ENCODE measurements at places on chromosomes 2 and 18.

- DNase-seq = no peak
Measured at GRCh38 chr2:53964987-53965687, 5.7 kb downstream of the PSME4 start.

DNA sequence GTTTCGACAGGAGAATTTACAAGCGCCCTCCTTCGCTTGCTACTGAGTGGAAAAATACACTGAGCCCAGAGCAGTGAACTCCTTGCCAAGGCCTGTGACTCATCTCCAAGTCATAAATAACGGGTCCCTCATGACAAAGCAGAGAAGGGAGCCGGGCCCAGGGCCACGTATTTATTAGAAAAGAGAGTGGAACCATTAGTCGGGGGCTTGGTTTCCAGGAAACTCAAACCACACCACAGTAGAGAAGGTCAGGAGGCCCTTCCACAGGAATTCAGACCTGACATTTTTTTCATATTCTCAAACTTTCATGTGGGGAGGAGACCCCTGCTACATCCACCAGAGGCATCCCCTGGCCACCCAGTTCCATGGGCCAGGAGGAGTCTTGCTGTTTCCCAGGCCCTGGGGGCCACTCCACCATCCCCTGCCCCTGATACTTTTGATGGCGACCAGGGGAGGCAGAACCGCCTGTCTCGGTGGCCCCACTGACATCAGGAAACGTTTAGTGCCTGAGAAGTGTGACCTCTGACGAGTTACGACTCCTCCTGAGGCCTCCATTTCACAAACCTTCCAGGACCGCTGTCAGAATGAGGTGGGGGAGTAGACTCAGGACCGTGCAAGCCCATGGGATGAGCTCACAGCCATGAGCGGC lies 289.7 kb downstream of the DYSF start:
- DNase-seq = no peak

DNA sequence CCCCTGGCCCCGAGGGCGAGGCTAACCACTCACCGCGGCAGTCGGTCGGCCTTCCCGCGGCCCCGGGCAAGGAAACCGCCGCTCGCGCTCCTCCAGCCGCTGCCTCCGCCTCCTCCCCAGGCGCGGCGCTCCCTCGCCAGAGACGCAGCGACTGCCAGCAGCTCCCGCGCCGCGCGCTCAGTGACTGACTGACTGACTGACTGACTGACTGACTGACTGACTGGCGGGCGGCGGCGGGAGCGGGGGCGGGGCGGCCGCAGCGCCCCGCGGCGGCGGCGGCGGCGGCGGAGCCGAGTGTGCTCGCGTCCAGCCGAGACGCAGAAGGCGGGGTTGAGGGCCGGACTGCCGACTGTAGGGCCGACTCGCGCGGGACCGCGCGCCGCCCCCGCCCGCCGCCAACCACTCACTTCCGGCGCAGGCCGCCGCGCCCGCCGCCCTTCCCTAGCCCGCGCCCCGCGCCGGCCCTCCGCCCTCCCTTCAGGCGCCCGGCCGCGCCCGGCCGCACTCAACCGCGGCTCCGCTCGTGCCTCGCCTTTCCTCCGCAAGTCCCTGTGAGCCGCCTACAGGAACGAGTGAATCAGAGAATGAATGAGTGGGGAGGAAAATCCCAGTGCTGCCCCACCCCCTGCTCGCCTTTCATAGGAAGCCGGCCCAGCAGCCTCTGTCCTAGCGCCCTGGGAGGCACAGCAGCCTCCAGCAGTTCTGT lies at the start of gene RAPH1:
Gene RAPH1, minus strand, starts transcription at position 224 of the 706 bp plus-strand sequence. CDS start 39,948 bp downstream, outside the sequence.
- DNase-seq = peak; percentile 47

DNA sequence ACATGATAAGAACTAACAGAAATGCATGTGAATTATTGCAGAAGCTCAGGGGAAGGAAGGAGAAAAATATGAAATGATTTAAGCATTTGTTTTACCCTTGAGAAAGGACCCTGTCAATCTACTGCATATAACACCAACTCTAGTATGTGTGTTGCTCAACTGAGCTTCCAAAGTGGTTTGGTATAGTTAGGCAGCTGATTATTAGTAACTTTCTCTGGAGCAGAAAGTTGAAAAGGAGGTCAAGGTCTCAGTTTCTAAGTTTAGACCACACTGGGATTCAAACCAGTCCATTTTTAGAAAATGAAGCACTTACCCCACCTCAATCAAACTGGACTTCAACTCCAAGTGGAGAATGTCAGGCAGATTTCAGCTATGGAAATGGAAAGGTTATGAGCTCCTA lies 123.3 kb upstream of the CDC42EP3 start:
- no peak for DNase-seq

- DNase-seq = peak; percentile 35
Measured at GRCh38 chr18:76565238-76566173, 70.5 kb upstream of the ZNF516 start.

- DNase-seq = no peak
Measured at GRCh38 chr2:6452702-6453481, 412.8 kb downstream of the CMPK2 start.

- no peak for DNase-seq
Measured at GRCh38 chr2:85078536-85078935, 54.7 kb upstream of the TCF7L1 start.

DNA sequence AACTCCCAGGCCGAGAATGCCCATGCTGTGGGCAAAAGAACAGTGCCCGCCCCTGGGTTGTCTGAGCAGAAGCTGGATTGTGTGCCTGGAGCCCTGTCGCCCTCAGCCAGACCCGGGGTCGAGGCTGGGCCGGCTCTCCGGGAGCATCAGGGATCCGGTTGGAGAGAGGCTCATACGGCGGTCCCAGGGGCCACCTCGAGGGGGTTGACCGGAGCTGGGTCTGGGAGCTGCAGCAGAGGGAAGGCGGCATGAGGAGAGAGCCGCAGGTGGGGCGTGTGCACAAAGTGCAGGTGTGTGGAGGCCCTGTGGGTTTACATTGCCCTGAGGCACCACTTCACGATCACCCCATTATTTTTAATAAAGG lies 39.5 kb downstream of the MBP start:
- no peak for DNase-seq

- DNase-seq = no peak
Measured at GRCh38 chr2:128818248-128818647, 499.6 kb upstream of the HS6ST1 start.

- no peak for DNase-seq
Measured at GRCh38 chr2:160052531-160052930, 9.9 kb downstream of the PLA2R1 start.

Data from hypothalamus (tissue), 51 donors.